ENCODE measurements at places on chromosomes 2 and 18. TPM values are rescaled to one million over a fixed set of nuclear protein-coding genes. Genes with fewer than 3 reads are reported as not detected.

XDH gene
- total RNA-seq, result not detected

NRBP1 gene
- total RNA-seq, result 92.2 TPM

GULP1 gene
- not detected for total RNA-seq

NT5C1B gene
- total RNA-seq, result not detected

UGT1A5 gene
- total RNA-seq, result not detected

DNA sequence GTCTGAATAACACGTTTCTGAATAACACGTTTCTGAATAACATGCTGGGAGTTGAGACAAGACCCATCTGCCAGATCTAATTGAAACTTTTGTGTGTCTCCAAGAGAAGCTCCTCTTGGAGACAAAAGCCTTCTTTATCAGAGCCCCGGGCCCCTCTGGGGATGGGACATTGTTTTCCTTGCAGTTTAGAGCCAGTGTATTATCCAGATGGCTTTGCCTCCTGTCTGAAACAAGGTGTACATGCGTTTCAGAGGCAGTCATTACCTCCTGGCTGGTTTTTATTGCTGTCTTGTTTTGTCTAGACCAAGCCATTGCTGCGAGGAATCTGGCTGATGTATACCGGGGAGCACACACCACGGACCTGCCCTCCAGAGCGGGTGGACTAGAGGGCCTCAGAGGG lies 7.8 kb downstream of the FOSL2 start:
- no peak for DNase-seq

DNA sequence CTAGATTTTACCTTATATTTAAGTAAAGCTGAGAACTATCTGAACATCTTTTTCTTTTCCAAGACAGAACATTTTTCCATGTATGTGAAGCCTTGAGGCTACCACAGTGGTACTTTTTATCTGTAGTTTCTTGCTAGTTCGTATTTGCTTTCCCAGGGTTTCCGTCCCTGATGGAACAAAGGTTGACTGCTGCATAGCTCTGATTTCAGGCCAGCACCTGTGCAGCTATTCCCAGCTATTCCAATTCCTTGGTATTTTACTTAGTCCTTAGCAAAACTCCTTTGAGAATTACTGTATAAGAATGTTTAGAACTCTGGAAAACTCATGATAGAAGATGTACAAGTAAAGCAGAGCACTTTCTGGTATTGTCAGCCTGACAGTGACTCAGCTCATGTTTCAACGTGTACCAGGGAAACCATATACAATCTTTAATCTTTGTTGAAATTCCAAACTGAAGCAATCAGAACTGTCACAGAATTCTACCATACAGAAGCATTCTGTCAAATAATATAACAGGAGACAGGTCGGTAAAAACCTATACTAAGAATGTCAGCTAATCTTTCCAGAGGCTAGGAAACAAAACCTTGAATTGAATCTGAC lies 162.2 kb downstream of the PKP4 start:
- DNase-seq, result no peak

- no peak for DNase-seq
These were observed 8.3 kb upstream of the IL1RN start for GRCh38 chr2:113119111-113119510.

- DNase-seq, result no peak
These were observed 100.9 kb downstream of the DPP10 start for GRCh38 chr2:114543236-114543766.

DNA sequence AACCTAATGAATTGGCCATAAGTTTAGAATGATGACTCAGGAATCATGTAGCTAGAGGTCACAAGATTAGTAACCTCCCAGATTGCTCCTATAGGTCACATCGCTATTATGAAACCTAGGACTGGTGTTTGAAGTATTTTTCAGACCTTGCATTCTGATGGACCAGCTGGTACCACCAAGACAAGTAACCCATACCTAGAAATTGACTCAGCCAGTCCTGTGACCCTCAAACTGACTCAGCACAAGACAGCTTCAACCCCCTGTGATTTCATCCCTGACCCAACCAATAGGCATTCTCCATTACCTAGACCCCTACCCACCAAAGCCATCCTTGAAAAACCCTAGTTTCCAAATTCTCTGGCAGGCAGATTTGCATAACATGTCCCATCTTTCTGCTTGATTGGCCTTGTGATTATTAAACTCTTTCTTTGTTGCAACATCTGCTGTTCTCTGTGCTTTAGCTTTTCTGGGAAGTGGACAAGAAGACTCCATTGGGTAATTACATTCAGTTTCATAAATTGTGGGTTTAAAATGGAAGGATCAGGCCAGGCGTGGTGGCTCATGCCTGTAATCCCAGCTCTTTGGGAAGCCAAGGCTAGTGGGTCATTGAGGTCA lies 254.9 kb downstream of the IRS1 start:
- no peak for DNase-seq

- no peak for DNase-seq
These were observed 385.8 kb downstream of the TRIB2 start for GRCh38 chr2:13102397-13103063.

GRCh38 chr2:168426861-168427260 lies 29.2 kb upstream of the CERS6 start:
- DNase-seq, result no peak

DNA sequence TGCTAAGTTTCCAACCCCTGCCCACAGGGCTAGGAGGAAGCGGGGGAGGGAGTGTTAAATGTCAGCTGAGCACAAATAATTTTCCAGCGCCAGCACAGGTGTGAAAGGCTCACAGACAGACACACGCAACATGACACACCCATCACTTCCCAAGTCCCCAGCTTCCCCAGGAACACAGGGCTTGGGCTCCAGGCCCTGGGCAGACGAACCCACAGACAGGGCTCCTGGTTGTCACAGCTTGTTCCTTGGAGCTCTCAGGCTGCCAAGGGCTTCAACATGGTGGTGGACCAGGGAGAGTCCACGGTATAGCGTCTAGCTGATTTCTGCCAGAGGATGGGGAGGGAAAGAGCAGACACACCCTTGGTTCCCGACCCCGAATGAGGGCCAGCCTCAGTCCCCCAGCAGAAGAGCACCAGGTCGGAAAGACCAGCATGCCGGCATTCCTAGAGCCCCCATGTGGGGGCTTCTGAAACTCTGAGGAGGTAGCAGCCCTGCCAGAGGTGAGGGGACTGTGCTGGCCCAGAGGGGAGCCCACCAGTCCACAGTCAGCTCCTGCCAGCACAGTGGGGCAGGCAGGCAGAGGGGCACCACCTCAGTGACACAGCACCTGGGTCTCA lies 1.9 kb downstream of the DUSP2 start:
- DNase-seq, result peak; percentile 36

DNA sequence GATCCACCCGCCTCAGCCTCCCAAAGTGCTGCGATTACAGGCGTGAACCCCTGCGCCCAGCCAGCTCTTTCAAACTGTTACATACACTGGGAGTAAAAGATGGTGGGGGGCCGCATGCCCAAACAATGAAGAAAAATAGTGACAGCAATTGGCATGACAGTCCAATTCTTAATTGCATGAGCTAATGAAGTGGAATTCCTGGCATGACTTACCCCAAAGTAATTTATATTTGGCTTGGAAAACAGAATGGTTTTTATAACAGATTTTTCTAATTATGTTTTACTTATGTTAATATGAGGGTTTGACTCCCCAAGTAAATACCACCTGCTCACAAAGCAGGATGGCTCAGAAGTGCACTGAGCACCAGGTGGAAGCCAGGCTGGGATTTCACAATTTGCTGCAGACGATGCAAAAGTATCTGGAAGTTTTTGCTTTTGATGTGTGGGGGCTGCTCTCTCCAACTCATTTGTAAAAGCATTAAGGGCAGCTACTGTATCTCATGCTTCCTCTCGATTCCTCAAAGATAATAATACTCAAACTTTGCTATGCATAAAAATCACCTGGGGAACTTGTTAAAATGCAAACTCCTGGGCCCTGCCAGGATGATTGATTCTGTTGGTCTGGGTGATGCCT lies 24.0 kb upstream of the ATG16L1 start:
- DNase-seq, result no peak

DNA sequence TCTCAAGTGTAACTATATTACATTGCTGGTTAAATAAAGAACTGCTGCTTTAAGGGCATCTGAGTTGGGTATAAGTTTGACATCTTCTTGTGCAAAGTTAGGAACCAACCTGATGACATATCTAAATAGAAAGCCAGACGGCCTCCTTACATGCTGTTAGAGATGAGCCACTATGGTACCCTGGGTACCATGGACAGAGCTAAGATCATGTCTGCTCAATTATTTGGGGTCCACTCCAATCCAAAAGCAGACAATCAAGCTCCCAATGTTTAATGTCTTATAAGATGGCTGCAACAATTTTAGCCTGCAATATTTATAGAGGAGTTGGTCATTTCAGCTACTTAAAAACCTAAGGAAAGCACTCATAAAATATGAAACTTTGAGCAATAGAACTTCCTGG lies 86.2 kb downstream of the UPP2 start:
- no peak for DNase-seq

GRCh38 chr2:174833737-174834136 lies 69.5 kb upstream of the CHRNA1 start:
- DNase-seq, result no peak

DNA sequence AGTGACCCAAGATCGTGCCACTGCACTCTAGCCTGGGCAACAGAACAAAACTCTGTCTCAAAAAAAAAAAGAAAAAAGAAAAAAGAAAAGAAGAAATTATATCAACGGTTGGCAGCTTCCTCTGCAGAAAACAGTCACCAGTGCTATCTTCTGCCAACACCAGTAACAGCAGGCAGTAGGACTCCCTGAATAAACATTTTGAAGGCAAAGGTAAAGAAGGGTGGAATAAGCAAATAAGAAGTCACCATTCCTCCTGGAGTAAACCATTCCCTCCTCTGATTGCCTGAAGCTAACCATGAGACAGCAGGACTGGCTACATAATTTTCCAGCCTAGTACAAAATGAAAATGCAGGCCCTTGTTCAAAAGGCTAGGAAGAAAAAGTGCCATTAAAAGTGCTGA lies 9.0 kb upstream of the RNF103 start:
- no peak for DNase-seq

DNA sequence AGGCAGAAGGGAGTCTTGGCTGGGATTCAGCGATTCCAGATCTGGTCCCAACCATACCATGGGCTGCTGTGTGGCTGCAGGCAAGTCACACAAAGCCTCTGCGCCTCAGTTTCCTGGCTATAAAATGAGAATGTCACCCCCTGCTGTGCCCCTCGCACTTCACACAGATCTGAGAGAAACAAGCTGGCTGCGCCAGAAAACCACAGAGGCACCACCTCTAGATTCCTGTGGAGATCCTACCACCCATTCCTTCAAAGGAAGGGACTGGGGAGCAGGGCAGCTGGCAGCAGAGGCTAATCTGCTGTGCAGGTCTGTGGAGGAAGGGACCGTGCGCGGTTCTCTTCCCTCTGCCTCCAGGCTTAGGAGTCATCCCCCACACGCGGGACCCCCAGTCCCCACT lies 19.8 kb downstream of the NEURL3 start:
- no peak for DNase-seq

- DNase-seq, result no peak
These were observed 99.4 kb upstream of the BCL11A start for GRCh38 chr2:60652832-60653340.
